D721Med (cell line): ENCODE measurements at places on chromosomes 11 and 22.

- no peak for DNase-seq
Measured at GRCh38 chr11:63866211-63866610, 27.3 kb downstream of the MARK2 start.

DNA sequence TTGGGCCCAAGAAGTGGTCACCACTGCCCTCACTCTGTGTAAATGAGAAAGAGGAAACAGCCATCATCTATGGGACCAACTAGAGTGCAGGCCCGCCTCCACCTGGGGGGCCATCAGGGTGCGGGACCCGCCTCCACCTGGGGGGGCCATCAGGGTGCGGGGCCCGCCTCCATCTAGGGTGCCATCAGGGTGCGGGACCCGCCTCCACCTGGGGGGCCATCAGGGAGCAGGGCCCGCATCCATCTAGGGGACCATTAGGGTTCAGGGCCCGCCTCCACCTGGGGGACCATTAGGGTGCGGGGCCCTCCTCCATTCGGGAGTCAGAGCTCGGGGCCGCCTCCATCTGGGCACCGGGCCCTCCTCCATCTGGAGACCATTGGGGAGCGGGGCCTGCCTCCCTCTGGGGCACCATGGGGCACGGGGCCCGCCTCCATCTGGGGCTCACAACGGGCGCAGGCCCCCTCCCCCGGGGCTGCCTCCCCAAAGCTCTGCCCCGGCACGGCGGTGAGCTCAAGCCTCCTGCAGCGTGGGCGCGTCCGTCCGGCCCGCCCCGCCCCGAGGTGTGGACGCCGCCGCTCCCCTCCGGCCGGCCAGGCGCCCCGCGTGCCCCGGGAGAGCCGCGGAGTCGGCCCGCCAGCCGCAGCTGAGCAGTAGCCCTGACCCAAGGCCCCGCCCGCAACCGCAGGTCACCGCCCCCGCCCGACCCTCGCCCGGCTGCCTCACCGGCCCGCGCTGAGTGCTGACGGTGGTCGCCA lies 512 bp downstream of the TOLLIP start:
- no peak for DNase-seq

- no peak for DNase-seq
Measured at GRCh38 chr22:39332441-39333064, 13.1 kb upstream of the RPL3 start.

DNA sequence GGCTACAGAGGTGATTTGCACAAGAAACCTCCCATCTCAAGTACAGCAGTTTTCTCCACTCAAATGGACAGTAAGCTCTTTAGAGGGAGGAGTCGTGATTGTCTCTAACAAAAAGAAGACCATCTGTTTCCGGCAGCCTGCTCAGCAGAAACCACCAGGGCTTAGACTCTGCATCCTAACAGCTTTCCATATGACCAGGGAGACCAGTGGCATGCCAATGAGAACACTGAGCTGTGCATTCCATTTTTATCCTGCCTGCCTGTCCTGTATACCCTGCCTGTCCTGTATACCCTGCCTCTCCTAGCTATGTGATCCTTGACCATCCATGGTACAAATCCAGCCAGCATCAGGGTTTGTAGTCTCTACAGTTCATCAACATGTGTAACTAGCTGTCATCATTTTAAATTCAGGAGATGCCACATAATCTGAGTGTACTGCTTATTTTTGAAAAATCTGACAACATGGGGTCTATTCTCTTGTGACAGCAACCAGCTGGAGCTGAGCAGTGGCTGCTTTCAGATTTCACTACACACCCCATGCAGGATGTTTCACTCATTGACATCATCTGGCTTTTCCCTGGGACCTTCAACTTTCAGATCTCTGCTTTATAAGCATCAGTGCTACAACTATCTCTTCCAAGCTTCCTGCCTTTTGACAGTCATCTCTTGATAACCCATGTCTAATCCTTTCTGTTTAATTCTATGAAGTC lies 50.5 kb upstream of the POU2AF2 start:
- DNase-seq, result no peak

DNA sequence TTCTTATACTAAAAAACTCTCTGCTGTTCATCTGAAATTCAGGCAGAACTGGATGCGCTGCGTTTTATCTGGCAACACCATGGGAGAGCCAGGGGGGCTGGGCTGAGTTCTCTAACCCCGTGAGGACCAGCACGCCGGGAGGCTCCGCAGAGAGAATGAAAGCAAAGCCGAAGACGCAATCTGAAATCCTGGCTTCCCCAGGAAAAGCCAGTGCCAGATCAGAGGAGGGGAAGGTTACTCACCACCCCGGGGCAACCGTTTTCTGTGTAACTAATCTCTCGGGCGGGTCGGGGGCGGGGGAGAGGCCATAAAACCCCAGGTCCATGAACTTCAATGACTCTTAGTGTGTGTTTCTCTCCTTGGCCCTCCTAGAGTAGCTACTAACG lies 99.4 kb downstream of the SHANK2 start:
- no peak for DNase-seq

DNA sequence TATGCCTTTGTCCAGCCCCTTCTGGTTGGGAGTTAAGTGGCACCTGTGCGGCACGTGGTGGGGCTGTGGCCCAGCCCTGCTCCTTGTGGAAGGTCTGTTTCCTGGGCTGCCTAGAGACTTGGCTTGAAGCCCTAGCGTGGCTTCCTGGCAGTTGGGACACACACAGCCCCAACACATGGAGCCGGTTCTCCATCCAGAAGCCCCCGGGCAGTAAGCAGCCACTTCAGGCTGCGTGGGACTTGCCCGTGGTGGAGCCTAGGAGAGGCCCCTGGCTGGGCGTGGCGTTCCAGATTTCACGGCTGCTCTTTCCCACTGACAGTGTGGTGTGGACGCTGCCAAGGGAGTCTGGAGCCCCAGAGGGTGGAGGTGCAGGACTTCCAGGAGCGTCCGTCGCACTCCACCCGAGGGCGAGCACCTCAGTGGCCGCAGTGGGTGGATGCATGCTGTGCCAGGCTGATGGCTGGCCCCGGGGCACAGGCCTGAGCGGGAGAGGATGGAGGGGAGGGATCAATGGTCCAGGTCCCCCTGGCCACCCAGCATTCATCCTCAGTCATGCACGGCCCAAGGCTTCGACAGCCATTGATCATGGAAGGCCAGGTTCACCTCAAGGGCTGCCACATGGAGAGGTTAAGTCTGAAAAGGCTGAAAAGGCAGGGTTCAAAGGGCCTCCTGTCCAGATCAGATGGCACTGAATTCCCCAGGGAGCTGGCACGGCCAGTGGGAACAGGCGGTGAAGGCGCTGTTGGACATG lies 9.3 kb downstream of the CCND1 start:
- no peak for DNase-seq

- no peak for DNase-seq
Measured at GRCh38 chr11:46361283-46362155, 14.3 kb downstream of the DGKZ start.

DNA sequence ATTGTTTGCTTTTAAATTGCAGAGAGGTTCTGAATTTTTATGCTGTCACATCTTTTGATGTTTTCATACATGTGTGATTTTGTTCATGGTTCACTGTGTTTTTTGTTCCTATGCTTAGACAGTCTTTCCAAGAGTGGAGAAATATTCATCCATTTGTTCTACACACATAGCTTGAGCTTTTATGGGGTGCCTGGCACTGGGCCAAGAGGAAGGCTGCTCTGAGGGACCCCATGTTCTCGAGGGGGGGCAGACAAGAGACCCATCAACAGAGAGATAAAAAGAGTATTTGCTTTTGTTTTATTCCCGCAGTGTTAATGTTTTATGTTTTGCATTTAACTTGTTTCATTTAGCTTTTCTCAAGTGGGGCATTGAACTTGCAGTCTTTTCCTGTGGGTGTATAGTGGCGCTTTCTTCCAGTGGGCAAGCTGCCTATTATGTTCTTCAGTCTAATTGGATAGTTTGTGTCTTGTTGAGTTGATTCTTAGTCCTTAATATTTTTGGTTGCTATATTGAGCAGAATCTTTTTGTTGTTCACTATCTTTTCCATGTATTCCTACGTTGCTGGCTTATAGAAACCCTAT lies 57.7 kb downstream of the CABIN1 start:
- no peak for DNase-seq

GRCh38 chr11:2180789-2181370 lies 9.3 kb upstream of the TH start:
- no peak for DNase-seq

GRCh38 chr11:61904539-61905048 lies 12.8 kb downstream of the RAB3IL1 start:
- no peak for DNase-seq

- DNase-seq, result no peak
Measured at GRCh38 chr11:2540223-2540991, 95.6 kb downstream of the KCNQ1 start.

DNA sequence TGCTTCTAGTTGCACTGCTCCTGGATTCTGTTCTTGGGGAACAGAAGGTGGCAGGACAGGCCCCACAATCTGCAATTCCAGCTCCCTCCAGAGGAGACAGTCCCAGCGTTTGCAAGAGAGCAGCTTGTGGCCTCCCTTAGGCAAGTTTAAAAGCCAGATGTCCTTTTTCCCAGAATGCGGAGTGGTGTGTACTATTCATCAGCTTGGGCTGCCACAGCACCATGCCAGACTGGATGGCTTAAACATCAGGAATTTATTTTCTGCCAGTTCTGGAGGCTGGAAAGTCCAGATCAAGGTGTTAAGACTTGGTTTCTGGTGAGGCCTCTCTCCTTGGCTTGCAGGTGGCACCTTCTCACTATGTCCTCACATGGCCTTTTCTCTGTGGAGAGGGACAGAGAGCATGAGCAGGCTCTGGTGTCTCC lies 11.7 kb downstream of the MIAT start:
- DNase-seq, result no peak

DNA sequence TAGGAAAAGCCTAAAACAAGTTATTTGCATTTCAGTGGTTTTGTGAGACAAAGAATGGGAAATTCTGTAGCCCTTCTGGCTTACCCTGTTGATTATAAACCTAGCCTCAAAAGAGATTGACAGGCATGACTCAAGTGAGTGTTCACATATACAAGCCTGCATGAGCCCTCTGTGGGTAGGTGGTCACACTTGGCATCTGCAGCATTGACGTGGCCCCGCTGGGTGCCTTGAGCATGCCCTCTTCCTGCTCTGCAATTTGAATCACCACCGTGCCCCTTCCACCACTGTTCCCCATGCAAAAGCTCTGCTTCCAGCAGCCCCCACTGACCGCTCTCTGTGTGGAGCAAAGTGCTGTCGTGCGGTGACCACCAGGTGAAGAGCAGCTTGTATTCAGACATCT lies 21.0 kb upstream of the ADSL start:
- no peak for DNase-seq

DNA sequence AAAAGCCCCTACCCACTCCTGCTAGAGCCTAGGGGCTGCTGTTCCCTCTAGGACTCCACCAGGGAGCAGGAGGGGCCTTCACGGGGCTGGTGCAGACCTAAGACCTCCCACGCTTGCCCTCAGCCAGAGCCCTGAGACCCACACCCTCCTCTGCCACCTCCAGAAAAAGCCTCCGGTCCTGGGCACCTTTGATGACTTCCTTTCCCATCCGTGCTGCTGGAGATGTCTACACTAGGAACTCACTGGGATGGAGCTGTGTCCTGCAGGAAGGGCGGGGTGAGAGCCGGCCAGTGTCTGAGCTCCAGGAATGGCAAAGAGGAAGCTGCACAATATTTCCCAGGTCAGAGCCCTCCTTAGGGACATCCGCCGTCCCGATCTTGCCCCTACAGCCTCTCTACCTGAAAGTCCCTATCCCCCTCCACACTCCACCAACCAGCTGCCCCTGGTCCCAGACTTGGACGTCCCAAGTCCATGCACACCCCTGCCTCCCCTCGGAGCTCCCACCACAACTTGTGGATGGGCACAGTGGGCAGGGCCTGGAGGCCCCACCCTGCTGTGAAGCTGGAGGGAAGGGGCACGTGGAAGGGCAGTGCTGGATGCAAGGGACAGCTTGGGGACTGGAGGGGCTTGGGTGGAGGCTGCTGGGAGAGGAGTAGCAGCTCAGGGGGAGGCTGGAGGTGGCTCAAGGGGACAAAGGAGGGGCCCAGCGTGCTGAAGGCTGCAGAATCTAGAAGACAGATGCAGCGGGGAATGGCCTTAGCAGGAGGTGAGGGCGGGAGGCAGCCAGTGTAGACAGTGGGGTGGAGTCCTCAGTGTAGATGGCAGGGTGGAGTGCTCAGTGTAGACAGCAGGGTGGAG lies 13.5 kb upstream of the LRP5 start:
- DNase-seq, result no peak

DNA sequence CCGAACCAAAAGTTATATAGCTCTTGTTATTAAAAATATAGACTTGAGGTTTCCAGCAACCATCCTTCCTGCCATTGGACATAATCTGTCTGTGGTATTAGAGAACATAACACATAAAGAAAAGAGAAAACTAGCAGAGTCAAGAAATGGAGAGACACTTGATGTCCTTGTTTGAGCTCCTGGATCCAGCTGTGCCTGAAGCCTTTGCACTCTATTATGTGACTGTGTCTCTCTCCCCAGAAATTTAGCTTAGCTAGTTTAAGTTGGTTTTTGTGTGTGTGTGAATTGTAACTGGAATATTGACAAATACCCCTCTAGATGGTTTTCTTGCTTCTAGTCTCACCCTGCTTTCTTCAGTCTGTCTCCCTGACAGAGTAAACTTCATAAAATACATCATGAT lies 61.6 kb downstream of the SC5D start:
- no peak for DNase-seq

- no peak for DNase-seq
Measured at GRCh38 chr22:48045369-48045768, 1282.9 kb downstream of the TBC1D22A start.

DNA sequence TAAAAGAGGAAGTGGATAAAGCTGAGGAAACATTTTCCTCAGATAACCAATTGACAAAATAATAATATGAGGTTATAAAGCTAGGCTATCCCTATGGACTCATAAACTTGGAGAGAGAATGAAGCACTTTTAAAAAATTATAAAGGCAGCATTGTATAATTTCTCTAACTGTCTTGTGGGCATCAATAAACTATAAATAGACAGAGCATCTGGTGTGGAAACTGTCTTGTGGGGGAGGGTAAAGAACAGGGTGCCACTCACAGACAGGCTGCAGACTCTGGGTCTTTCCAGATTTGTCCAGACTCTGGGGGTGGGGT lies 333.5 kb downstream of the BUD13 start:
- no peak for DNase-seq

- no peak for DNase-seq
Measured at GRCh38 chr22:36682811-36683210, 20.7 kb downstream of the CACNG2 start.

DNA sequence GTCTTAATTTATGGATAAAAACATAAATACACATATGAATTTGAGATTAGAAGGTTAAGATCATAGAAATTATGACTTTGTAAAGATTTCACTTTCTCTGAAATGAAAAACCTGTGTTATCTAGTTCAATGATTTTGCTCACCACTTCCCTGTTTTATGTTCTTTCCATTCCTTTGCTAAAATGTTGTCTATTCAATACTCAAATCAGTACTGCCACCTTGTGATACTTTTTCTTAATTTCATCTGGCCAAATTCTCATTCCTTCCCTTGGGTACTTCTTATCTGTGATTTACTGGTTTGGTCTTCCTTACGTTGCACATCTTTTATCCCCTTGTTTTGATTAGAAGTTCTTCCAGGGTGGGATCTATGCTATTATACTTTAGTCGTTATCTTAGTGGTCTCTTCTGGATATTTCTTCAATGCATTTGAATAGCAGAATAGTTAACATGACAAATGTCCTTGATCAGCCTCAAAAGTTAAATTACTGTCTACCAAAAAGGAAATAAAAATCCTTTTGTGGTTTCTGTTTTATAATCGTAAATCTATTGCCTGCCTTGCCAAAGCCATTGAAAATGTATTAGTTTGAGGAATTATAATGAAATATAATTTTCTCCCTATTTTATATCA lies 197.0 kb downstream of the PGR start:
- no peak for DNase-seq
